ENCODE measurements at places on chromosomes 4 and X.

DNA sequence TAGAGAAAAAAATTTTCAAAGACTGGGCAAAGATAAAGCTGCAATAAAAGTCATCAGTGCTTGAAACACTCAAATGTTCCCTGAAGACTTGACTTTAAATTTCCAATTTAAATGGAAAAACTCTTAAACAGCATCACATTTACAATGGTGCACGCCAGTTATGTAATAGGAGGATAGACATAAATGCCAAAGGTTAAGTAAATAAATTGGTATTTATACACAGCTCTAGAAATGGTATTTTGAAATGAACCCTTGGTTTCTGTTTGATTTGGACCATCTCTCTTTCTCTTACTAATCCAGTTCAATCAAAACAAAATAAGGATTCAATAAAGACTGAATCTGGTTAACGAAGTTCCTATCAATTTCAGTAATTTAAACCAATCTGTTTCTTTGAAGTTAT, 272.6 kb downstream of the GPM6A start:
- no peak for DNase-seq

DNA sequence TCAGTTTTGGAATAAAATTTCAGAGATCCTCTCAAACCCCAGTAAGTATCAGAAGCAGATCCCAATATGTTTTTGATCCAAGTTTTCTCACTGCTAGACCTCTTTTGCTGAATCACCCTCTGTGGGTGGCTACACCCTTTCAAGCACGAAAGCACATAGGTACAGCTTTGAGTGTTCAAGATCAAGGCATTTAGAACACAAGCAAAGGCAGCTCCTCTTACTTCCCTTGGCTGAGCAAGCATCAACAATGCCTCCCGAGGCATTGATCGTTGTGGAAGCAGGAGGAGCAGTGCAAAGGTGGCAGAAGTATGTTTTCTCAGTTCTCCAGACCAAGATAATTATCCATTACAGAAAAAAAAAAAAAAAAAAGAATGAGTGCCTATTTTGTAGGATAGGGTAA, 72.0 kb upstream of the TSPAN7 start:
- no peak for DNase-seq

- DNase-seq, result no peak
These were observed 74.4 kb downstream of the MTMR1 start for GRCh38 chrX:150767475-150768131.

GRCh38 chrX:53831662-53832635, 145.4 kb upstream of the HUWE1 start:
- DNase-seq, result no peak

DNA sequence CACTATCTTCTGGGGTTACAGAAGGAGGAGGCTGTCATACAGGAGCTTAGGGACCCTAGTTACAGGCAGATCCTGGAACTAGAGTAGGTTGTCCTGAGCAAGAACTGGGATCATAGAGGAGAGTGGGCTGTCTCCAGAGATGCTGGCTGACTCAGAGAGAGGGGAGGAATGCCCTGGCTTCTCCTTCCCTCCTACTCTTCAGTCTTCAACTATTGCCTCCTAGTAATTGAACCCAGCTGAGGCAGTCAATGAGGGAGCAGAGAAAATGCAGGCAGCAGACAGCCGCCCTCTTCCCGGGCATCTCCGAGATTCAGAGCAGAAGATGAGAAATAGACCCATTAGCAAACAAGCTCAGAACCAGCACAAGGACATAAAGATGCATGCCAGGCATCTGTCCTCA, 118.3 kb upstream of the PDE5A start:
- no peak for DNase-seq

DNA sequence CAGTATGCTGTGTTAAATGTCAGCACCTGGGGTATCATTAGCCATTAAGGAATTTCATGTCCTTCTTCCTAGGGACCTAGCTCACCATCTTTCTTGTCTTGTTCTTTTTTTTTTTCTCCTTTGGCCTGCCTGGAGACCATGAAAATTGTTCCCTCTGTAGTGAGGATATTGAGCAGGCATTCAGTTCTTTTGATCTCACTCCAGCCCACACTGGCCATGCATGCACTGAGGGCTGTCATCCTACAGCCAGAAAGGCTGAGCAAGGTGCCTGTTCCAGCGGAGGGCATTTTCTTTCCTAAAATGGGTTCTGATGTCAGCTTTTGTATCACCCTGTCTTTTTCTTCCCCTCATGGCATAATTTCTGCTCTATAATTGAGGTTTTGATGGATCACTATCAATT, 275.9 kb upstream of the HAND2 start:
- no peak for DNase-seq

DNA sequence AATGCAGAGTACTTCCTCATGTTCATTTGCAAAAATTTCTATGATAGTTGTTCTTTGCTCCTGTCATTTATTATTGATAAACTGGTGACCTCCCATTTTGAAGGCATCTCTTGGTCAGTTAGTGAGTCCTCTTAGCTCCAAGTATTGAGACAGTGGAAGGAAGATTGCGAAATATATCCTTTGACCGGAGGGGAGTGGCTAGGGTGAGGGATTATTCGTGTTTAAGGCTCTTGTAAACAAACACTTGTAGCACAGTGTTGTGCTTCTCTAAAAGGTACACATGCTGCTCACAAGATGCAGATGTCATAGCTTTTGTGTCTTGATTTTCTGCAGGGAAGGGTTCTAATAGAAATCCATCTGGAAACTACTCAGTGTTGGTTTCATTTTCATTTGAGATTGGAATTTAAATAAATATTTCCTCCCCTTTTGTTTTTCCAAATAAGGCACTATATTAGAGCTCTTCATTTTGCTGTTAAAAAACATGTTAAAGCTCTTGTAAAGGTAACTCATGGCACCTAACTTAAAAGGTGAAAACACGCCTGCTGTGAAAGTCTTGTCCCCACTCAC, 21.8 kb downstream of the TXLNG start:
- DNase-seq, result no peak

DNA sequence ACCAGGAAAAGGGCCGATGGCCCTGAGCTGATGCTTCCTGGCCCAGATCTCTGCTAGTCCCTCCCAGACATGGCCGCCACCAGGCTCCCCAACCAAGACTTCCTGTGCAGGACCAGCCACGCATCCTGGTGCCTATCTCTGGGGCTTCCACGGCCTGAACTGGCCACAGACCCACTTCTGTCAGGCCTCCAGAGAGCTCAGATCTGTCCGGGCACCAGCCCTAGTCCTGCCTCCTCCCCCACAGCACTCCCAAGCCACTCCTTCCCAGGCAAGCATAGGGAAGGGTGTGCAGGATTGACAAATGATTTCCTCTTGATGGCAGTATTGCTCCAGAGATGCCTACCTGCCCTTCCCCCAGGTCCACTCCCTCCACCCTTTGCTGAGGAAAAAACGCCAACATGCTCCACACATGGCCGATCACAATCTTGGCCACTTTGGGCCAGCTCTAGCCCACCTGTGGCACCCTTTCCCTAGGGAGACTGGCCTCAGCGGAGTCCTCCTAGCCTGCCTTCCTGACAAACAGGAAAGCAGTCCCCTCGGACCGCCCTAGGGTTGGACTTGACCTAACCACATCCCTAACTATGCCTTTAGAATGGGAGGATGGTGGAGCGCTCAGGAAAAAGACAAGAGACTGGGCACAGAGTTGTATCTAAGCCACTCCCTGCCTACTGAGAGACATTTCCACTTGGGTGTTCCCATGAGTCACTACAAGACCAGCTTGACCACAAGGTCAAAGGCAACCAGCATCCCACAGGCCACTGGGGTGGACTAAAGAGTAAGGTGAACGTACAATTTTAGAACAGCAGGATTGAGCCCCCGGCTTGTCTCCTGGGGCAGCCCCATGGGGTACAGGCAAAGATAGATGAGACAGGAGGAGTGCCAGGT, 277.5 kb upstream of the AGTR2 start:
- DNase-seq, result peak; percentile 88

GRCh38 chrX:38205039-38205438, 15.6 kb downstream of the SRPX start:
- peak; percentile 36 for DNase-seq

DNA sequence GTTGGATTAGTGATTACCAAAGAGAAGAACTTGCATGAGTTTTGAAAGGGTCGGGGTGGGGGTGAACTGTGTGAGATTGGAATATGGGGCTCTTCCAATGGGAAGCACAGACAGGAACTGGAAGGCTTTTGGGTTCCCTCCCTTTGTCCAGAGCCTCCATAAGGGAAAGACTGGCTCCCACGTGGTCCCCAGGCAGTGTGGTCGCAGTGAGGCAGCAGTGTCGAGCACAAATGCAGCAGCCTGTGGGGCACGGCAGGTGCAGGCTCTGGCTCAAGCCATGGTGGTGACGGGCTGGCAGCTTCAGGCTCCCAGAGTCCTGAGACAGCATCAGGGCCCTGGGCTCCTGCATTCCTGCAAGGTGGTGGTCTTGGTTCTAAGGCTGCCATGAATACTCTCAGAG, 45.5 kb downstream of the VCX2 start:
- no peak for DNase-seq

GRCh38 chr4:20017777-20018115, 234.0 kb upstream of the SLIT2 start:
- no peak for DNase-seq

GRCh38 chr4:76987153-76987591, 37.6 kb downstream of the SEPTIN11 start:
- peak; percentile 88 for DNase-seq
